Substantia nigra (tissue), 51 donors: ENCODE measurements at places on chromosomes 7 and 10.

DNA sequence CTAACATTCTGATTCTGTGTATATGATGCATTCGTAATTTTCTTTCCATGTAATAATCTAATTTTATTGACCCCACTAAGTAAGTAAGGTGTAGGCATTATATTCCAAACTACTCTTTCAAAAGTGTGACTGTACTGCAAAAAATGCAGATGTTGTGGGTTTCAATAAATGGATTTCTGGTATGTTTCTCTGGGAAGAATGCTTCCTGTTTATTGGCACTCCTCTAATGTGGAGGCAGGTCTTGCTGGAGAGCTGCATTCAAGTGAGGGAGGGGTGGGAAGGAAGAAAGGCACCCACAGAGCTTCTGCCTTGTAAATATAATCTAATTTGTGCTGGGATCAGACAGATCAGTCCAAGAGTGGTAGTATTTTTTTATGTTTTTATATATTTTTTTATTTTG lies 23.9 kb downstream of the ST7 start:
- no peak for DNase-seq

GRCh38 chr7:24721481-24722001 lies 35.7 kb downstream of the GSDME start:
- DNase-seq, result no peak

DNA sequence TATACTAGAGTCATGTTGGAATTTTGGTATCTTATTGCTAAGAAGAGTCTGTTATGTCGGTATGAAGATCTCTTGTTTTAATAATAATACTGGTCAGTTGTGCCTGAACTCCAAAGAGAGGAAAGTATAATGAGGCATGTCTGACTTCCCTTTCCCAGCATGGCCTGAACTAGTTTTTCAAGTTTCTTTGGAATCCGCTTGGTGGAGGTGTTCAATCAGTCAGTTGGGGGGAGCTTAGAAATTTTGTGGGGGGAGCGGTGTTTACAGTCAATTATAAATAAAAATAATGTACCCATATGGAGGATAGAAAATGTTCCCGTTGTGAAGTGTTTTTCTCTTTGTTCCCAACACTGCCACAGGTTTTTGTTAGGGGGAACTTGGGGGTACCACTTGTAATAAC lies 1.5 kb upstream of the TRDMT1 start:
- no peak for DNase-seq

DNA sequence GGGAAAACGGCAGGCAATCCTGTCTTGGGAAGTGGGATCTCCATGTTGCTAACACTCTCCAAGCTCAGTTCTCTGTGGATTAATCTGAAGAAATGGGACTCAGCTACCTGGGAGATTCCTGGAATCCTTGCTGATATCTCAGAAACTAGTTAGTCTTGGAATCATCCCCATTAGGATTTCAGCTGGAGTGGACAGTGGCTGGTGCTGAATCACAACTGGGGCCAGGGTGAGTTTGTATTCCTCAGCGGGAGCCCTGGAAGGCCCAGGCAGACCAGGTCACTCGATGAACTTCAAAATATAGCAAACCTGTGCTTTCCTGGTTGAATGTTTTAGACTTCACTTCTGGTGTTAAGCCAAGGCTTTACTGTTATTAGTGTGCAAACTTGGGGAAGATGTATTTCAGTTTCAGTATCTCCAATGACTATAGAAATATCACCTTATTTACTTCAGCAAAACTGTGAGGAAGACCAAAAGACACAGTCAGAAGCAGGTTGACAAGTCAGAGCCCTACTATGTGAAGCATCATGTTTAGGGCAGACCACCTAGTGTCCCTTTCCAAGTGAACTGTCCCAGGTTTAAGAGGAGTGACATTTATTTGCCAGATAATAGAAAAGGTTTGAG lies 126.1 kb downstream of the AOAH start:
- no peak for DNase-seq
